RWPE2 (cell line): ENCODE measurements at places on chromosomes 5 and 9.

DNA sequence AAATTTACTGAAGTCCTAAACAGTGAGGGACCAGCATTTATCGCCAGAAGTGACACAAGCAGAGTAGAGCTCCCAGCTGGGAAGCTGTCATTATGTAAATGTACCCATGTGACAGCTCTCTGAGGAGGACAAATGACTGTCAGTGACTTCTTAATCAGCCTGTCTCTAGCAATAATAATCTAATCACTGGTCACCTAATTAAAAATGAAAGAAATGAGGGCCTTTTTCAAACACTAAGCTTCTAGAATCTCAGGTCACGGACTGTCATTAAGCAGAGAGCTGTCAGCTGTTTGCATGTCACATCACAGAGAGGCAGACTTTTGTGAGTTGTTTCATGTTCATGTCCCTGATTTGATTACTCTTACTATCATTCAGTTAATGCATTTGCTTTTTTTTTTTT, 77.9 kb upstream of the FBXL17 start:
- no peak for DNase-seq

- DNase-seq, result peak; percentile 73
Measured at GRCh38 chr5:96177303-96177869, 215.7 kb upstream of the ELL2 start.

- DNase-seq, result no peak
Measured at GRCh38 chr9:38689678-38690077, 30.3 kb downstream of the FAM240B start.

DNA sequence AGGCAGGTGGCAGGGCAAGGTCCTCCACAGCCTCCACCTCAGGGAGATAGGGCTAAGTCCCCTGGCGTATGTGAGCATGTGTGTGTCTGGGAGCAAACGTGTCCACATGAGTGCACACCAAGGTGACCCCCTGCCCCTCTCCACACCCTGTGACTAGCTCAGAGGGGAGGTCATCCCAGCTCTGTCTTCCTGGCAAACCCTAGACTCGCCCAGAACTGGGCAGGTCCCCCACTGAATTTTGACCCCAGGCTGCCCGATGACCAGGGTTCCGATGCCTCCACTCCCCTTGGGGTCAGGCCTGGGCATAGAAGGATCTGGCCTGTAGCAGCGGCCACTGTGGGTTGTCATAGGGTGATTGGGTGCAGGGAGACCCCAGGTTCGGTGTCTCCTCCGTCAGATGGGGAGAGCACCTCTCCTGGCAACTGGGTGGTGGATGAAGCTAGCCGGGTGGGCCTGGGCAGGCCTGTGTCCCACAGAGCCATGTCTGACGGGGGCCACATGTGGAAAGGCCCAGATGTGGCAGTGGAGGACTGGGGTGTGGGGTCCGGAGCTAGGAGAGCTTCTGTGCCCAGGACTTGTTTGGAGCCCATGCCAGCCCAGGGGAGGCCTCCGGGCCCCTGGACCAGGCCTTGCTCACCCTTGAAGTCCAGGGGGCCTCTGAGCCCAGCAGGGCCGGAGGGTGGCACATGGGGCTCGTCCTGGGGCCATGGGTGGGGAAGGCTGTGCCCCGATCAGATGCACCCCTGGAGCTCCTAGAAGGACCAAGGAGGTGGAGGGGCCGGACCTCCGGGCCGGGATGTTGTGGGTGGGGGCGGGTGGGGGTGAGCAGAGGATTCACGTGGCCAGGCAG, 6.2 kb downstream of the DIPK1B start:
- DNase-seq, result no peak

DNA sequence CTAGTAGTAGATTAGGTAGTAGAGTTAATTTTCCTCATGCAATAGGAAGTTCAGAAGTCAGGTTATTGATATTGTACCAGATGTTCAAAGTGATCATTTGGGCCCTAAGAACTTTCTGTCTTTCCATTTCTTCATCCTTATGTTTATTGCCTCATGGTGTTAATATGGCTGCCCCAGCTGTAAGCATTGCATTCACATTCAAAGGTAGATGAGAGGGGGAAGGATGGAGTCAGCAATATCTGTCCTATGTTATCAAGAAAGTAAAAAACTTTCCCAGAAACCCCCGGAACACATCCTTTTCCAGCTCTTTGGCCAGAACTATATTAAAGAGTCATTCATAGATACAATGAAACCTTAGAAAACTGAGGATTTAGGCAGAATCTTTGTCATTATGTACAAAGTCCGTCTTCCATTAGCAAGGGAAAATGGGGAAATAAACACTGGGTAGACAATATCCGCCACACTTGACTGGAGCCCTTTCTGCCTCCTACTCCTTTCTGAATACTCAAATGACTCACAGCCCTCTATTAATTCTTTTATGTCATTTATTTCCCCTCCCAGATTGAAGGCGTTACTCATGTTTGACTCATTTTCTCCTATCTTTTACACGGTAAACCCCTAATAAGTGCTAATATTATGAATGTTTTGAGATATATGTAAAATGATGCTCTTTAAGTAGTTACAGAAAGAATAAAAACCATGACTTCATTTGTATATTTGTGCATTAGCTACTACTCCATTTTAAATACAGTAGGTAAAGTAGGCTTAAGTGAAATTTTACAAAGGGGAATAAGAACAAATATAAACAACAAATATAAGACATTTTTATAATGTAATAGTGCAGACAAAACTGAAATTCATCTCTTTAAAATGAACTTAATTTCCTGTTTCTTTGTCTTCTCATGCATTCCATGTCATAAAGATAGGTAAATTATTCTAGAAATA, 127.6 kb downstream of the SLF1 start:
- DNase-seq, result no peak

DNA sequence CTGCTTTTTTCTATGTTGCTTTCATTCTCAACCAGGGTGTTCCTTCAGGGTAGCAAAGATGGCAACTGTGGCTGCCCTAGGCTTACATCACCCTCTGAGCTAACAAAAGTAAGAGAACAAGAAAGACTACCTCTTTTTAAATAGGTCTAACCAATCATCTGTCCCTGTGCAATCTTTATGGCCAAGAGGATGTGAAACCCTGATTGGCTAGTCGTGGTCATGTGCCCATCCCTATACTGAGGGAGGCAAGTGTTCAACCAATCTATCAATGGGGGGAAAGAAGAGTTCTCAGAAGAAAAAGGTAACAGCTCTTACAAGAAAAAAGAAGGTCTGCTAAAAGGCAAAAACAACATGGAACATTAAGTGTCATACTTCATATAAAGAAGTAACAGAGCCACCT, 11.7 kb upstream of the SNCAIP start:
- no peak for DNase-seq

DNA sequence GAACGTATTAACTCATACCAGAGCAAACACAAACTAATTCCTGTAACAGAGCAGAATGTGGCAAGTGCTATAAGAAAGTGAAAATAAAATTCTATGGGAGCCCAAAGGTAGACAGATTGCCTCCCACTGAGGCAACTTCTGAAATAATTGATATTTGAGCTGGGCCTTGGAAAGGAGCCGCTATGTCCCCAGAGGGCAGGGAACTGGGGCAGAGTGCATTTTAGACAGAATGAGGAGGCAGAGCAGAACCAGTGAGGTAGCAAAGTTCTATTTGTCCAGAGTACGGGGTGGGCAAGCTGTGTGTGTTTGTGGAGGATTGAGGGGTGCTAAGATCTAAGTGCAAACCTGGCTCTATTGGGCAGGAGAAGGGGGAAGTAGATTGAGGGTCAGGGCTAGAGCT, 19.8 kb downstream of the CDO1 start:
- no peak for DNase-seq

DNA sequence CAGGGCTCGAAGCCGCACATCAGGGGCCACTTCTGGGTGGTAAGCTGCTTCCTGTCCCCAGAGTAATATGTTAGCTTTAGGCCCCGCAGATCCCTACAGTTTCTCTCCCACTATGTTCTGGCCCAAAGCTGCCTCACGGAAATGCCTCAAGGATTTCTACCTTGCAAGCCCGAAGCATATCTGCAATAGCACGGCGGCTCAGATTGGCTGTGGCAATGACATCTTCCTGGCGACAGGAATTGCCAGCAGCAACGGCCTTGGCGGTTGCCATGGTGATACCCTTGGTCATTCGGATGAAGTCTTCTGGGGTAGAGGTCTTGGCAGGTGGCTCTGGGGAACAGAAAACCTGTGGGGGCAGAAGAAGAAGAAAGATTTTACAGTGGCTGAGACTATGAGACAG, 10.3 kb upstream of the TPM2 start:
- no peak for DNase-seq

DNA sequence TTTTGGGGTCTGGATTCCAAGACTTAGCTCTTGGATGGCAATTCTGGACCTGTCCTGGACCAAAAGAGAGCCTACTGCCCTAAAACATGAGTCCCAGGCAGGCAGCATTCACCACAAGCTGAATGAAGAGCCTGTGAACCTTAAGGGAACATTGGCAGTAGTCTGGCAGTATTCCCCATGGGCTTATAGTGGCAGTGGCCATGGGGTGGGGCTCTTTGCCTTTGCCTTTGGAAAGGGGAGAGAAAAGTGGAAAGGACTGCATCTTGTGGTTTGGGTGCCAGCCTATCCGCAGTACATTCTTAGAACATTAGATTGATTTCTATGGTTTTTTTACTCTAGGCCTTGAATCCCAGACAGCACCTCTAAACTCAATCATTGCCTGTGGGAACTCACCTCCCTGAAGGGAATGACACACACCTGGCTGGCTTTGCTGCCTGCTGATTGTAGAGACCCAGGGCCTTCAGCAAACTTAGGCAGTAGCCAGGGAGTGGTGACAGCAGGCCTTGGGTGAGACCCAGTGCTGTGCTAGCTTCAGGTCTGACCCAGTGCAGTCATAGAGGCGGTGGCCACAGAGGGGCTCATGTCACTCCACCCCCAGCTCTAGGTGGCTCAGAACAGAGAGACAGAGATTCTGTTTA, 216.3 kb downstream of the CETN3 start:
- DNase-seq, result no peak

DNA sequence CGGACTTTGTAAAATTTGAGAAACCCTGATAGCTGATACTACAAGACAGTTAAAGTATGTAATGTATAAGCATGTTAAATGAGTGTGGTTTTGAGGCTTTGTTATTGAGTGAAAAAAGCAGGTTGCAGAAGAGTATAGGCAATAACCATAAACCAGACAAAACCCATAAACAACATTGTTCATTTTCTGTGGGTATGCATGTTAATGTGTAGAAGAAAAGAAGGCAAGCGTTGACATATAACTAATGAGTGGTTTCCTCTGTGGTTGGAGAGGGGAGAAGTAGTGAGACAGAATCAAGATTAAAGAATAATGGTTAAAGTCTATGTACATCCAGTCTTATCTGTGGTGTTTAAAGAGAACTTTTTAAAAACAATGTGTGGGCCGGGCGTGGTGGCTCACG, 26.2 kb downstream of the RAD23B start:
- DNase-seq, result no peak

- DNase-seq, result no peak
Measured at GRCh38 chr5:62093976-62094375, 212.0 kb upstream of the KIF2A start.

DNA sequence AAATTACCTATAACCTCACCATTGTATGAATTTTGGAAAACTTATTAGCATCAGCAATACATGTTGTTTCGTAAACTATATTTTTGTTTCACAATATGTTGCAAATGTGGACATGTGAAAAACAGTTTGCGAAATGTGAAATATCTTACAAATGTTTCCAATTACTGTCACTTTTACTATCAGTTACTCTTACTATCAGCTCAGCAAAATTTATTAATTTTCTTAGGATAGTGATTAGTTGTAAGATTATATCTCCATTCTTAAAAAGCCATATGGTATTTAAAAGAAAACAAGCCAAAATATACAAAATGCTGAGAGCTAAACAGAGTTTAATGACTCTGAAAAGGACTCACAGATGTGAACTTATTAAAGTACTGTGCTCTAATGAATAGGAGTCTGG, 111.9 kb upstream of the LPAR1 start:
- no peak for DNase-seq

DNA sequence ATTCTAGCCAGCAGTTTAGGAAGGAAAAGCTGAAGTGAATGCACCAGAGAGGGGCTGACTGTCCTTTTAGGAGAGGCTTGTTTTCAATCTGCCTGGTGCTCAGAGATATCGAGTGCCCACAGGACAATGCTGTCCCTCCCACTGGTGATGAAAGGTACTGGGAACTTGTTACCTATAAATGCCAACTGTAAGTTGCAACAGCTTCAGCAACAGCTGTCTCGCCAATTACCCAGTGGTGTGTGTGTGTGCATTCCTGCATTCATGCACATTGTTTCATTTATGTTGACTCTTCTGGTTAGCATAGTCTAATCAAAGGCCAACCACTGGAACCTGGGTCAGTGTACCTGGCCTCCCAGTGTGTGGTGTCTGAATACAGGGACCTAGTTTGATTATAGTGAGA, 161.1 kb downstream of the CSNK1G3 start:
- DNase-seq, result no peak

- no peak for DNase-seq
Measured at GRCh38 chr5:3091040-3091774, 339.7 kb upstream of the IRX2 start.

DNA sequence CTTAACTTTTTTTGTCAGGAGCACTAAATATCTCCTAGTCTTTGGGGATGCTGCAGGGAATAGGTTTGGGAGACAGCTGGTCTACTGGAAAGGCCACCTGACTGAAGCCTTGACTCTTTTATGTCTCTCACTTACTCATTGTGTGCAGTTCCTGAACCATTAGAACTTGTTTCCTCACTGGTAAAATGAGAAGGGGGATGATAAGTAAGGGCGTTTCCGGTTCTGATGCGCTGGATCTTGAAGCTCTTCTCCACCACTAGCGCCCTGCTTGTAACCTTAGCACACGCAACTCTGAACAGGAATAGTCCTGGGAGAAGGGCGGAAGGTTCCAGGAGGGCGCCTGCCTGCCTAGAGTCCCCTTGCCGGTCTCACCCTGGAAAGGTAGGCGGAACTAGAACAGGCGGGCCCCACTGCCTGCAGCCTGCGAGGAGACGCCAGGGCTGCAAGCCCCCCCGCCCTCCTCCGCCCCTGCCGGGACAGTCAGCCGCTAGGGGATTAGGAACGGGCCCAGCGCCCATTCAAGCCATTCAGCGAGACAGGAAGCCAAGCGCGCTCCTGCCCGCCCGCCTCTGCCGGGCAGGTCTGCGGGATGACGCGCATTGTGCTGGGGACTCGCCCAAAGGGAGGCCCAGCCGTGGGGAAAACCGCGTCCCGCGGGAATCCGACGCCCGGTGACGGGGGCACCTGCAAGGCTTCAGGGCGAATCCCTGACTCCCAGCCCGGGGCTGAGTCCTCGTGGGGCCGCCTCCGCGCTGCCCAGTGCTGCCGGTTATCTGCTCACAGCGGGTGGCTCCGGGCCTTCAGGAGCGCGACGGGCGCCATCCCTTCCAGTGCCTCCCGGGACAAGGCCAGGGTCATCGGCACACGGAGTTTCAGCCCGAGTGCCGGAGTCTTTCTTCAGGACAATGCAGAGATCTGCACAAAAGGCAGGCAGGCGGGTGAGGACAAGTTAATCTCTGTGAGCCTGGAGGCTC, 44.0 kb upstream of the XPA start:
- DNase-seq, result peak; percentile 80

GRCh38 chr5:141155540-141156374, 5.9 kb downstream of the PCDHB6 start:
- no peak for DNase-seq

- DNase-seq, result no peak
Measured at GRCh38 chr5:173278172-173278571, 43.2 kb upstream of the NKX2-5 start.
